ENCODE measurements at places on chromosomes 12 and 14.
A peak's percentile ranks its signal among the peaks of the same experiment; 100 is the strongest.

- no peak for DNase-seq
Measured at GRCh38 chr12:105092336-105092735, 8.1 kb upstream of the ALDH1L2 start.

DNA sequence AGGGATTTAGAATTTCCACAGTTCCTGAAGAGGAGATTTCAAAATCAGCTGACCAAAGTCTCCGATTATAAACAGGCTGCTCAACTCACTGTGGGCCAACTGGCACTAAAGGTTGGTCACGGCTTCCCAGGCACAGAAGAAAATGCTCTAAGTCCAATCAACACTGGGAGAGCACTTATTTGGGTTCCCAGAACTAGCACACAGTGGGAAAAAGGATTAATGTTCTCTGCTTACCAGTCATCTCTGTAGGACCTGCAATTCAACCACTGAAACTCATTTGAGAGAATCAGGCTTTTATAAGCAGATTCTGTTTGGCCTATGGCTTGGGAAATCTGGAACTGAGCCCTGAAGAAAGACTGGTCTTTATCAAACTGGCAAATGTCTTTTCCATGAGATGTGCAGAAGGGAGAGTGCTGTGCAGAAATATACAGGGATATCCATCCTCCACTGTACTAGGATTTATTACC is 49.4 kb downstream of the ABCC9 start:
- no peak for DNase-seq

DNA sequence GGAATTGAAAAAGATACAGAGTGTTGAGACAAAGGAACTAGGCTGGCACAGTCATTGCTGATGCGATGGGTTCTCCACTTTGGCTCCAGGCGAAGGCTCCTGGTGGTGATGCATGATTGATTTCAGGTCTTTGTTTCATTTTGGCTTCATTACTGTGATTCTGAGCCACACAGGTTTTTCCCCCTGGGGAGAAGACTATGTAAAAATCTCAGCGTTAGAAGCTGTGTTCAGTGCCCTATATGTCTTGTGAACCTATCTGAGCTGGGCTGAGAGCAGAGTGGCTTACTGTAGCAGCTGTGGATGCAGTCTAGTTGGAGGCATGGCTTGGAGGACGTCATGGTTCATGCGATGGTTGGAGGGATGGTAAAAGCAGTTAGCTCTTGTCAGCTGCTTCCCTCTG is 54.0 kb downstream of the GPATCH2L start:
- DNase-seq = no peak

DNA sequence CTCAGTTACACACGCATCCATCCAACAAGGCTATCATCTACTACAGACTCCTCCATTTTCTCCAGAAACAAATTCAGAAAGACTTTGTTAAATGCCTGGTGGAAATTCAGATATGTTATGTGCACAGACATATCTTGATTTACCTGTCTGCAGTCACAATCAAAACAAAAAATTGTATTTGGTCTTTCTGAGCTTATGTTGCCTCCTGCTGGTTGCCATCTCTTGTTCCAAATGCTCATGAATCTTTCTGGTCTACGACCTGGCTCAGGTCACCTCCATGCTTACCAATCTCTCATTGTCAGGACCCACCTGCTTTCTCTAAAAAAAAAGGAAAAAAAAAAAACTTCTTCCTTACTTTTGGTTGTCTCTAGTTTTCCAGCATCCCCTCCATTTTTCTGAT is 169.2 kb upstream of the PLXNC1 start:
- DNase-seq = peak; percentile 11

- peak; percentile 89 for DNase-seq
Measured at GRCh38 chr12:77995436-77996167, 164.9 kb downstream of the NAV3 start.

DNA sequence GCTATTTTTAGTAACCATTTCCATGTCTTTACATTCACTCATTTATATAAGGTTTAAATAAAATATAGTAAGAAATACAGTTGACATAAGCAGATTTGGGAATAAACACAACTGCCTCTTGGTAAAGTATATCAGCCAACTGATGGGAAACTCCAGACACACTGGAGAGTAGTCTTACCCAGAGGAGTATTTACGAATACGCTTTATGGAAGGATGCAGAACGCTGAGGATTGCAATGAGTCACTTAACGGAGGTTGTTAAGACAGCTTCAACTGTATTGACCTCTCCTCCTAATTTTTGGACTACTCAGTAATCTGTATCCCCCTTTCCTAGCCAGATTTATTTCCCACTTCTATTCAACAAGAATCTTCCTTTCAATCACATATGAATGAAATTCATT is 6.0 kb downstream of the C2CD5 start:
- DNase-seq = no peak

GRCh38 chr14:92944976-92945375 is 22.0 kb downstream of the CHGA start:
- DNase-seq = no peak

DNA sequence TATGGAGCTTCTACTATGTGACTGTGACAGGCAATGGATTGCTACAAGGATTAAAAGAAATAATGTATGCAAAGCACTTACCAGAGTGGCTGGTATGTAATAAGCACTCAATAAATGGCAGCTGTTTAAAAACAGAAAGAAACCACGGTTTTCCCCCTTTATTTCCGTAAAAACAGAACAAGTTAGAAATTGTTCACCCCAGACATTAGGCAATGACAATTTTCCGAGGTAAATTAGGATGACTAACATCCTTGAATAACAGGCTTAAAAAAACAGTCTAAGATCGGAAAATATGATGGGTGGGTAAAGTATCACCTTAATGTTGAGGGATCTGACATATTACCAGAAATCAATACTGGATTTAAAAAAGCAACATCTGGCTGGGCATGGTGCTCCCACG is 20.9 kb upstream of the CNIH1 start:
- no peak for DNase-seq

- DNase-seq = no peak
Measured at GRCh38 chr14:68427550-68427890, 365.3 kb downstream of the ZFP36L1 start.

- no peak for DNase-seq
Measured at GRCh38 chr12:110550981-110551380, 32.1 kb downstream of the PPTC7 start.

GRCh38 chr12:13374793-13375192 is 178.3 kb downstream of the EMP1 start:
- DNase-seq = no peak

- no peak for DNase-seq
Measured at GRCh38 chr14:66056926-66057552, 429.1 kb upstream of the CCDC196 start.

DNA sequence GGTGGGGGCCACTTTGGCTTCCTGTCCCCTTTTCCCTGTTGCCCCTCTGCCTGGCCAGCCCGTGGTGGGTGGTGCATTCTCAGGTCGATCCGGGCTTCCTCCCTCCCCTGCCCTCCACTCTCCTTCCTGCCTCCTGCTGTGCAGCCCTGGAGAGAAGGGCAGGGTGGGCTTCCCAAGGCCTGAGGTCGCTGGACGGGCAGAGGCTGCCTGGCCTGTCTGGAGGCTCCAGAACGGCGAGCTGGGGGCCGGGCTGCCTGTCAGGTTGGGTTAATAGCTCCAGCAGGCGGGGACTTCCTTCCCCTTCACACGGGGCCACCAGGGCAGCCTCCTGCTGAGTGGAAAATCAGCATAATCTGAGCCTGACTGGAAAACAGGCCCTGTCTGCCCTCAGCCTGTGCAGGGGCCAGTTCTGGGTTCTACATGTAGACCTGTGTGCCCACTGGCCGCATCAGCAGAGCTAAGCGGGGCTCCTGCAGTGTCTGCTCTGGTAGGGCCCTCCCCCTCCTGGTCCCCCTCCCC is 11.3 kb downstream of the KIF26A start:
- DNase-seq = peak; percentile 79

DNA sequence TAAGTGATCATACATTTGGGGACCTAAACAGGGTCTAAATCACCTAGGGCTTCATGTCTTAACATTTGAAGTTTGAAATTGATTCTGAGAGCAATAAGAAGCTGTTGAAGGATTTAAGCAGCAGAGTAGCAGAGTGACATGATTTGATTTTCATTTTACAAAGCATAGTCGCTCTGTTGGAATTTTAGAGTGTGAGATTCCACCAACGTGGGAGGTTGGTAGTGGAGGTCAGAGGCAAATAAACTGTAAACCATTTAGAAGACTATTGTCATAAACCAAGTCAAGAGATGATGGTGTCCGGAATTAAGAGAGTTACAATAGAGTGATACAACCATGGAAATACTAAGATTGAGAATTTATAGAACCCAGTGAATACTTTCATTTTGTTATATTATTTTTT is 52.7 kb upstream of the ZDHHC17 start:
- peak; percentile 60 for DNase-seq

DNA sequence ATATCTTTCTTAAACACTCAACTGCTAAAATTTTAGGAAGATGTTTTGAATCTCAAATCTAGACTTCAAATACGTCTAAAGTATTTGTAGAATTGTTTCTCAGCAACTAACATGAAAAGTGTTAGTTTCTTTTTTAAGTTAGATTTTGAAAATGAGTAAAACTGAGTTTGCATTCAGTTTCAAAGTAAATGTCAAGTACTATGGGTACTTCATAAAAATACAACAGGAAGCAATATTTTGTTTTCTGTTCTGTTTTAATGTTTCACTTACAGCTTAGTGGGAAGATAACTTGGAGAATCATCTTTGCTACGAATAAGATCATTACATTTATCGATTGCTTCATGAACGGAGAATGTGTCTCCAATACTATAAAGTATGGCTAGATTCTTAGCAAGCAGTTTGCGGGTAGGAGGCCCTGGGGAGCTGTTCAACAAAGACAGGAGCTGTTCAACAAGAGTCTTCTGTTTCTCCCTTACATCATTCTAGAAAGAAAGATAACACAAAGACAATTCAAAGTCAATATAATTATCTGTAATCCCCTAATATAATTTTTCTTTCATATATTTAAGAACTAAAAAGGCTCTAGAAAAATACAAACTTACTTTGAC is 20.2 kb downstream of the HEATR5A start:
- no peak for DNase-seq
